ENCODE measurements at places on chromosomes 12 and 14.

GRCh38 chr14:90509403-90509802 is 112.6 kb downstream of the CALM1 start:
- no peak for DNase-seq

GRCh38 chr14:55129086-55129427 is at the start of gene LGALS3:
Gene LGALS3 (plus strand): TSS chr14:55129252. CDS start chr14:55137374, 8,122 bp downstream.
- DNase-seq: no peak

DNA sequence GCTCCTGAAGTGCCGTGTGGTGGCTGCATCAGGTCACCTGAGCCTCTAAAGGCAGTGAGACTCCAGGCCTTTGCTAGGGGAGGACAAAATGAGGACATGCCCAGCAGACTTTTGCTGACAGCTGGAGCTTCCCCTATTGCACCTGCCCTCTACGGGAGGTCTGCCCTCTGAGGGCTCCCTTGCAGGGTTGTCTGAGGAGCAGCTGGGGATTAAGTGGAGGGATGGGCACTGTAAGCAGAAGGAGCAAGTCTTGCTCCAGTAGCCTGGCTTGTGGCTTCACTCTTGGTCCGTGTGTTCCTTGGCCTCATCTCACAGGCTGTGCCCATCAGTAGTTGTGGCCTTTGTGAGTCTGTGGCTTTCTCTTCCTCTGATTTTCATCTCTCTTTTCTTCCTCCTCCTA is 66.9 kb upstream of the NRXN3 start:
- no peak for DNase-seq

DNA sequence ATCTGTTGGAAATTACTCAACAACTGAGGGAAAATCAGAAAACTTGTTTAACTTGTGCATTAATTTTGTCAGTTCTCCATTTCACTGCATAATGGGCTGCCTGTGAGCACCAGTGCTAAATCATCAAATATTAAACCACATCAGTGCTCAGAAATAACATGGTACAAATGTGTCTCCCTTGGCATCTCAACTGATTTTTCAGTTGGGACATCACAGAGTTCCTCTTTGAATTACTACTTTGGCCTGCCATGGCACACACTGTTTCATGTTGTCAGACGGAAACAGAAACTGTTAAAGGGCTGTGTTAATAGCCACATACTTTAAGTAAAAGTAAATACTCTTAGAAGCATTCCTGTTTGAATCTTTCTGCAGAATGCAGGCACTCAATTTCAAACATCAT is 42.1 kb upstream of the STRN3 start:
- DNase-seq: no peak

GRCh38 chr12:77323788-77324415 is 258.5 kb upstream of the E2F7 start:
- DNase-seq: no peak

DNA sequence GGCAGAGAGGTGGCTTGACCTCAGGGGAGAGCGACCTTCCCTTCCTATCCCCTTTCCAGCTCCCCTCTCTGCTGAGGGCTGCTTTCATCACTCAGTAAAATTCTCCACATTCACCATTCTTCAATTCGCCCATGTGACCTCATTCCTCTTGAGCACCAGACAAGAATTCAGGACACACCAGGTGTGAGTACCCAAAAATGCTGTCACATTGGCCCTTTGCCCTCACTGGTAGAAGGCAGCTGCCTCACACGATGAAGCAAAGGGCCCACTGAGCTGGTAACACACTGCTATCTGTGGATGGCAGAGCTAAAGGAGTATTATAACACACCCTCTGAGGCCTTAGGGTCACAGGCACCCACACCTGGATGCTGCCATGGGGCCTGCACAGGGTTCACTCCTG is 59.7 kb downstream of the SSH1 start:
- no peak for DNase-seq

- no peak for DNase-seq
Observed at GRCh38 chr14:66739826-66740225, 231.9 kb downstream of the GPHN start.

GRCh38 chr14:96349286-96350075 is 13.7 kb downstream of the ATG2B start:
- DNase-seq: no peak

DNA sequence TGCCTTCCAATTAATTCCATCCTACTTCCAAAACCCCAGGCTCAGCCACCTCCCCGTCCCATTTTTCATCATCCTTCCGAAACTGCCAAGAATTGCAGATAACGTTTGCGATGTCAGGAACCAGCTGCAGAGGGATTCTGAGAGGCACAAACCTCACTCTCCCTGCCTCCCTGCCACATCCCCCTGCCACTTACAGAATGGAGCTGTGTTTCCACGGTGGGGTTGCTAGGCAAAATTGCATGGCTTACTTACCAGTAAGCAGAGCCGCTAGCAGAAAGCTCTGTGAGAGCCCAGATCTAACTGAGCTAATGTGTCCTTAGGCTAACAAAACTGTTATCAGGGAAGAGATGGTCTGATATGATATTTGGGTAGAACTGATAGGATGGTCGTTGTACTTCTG is 127.4 kb downstream of the KCNK10 start:
- DNase-seq: no peak

- no peak for DNase-seq
Observed at GRCh38 chr14:70664698-70665447, 23.2 kb downstream of the TTC9 start.

GRCh38 chr12:128853600-128854197 is 421 bp downstream of the GLT1D1 start:
- DNase-seq: no peak

All from NCI-H2029 (cell line).